ENCODE measurements at places on chromosomes 1 and 21. TPM values are rescaled to one million over a fixed set of nuclear protein-coding genes. Genes with fewer than 3 reads are reported as not detected.

Gene BNIPL
- total RNA-seq, result 30.5 TPM

Gene RAP1GAP
- 0.46 TPM for total RNA-seq

Gene IL12RB2
- 0.56 TPM for total RNA-seq

Gene UBL4B
- not detected for total RNA-seq

Gene SUSD4
- total RNA-seq, result 3.2 TPM

Gene PYHIN1
- total RNA-seq, result not detected

Gene LSS
- total RNA-seq, result 114 TPM

Gene SYT6
- total RNA-seq, result not detected

Gene CLCNKB
- not detected for total RNA-seq

Gene IFNLR1
- total RNA-seq, result 3.4 TPM

Gene TMEM82
- not detected for total RNA-seq

Gene CD1E
- not detected for total RNA-seq

Gene DNALI1
- 3.3 TPM for total RNA-seq

Data from airway epithelial cell (primary cell).